T-helper 1 cell (primary cell): ENCODE measurements at places on chromosomes 5 and 9.
A peak's percentile ranks its signal among the peaks of the same experiment; 100 is the strongest.

- peak; percentile 14 for DNase-seq
These were observed 553 bp downstream of the MAP3K1 start for GRCh38 chr5:56815658-56816545.

DNA sequence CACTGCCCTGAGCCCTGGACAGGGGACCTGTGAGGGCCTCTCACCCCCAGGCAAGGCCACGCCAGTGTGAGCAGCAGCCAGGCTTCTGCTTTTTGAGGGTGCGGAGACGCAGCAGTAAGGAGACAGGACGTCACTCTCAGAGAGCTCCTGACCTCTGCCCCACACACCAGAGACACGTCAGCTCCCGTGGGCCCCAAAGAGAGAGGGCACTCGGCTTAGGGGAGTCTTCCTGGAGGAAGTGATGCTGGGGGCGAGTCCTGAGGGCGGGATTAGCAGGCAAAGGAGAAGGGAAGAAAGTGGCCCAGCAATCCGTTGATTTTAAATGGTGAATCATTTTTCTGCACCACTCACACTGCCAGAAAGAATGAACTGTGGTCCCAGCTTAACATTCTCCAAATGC, 24.0 kb upstream of the SLC9A3 start:
- no peak for DNase-seq

GRCh38 chr5:93800988-93801811, 59.8 kb upstream of the POU5F2 start:
- DNase-seq: no peak

DNA sequence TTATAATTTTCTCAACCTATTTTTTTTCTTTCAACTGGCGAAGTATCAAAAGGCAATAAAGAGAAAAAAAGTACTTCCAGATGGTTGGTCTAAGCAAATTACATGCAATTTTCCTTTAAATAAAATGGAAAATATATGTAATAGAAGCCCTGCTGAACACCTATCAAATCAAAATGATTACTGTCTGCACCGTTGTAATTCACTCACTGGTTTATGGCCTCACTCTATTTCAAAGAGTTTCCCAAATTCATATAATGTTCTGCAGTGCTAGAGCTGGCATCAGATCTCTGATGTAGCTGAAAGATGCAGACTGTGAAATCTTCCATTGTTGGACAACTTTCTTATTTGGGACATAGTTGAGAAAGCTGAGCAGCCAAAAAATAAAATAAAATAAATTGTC, 130.3 kb downstream of the SEMA5A start:
- DNase-seq: no peak

- no peak for DNase-seq
These were observed 37.6 kb upstream of the SLCO6A1 start for GRCh38 chr5:102536323-102536928.

- DNase-seq: peak; percentile 25
These were observed 13.2 kb downstream of the GZMK start for GRCh38 chr5:55037046-55037771.

DNA sequence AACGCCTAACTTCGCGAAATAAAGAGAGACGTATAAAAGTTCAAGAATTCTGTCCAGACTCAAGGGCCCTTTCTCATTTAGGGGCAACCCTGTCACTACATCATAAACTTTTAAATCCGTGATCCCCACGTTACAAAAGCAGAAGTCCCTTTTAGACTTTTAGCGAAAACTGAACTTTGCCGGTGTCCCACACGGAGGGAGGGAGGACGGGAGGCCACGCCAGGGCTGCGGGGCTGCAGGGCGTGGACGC, 515 bp upstream of the F2R start:
- no peak for DNase-seq

GRCh38 chr5:88117546-88117945, 151.1 kb downstream of the TMEM161B start:
- DNase-seq: no peak

DNA sequence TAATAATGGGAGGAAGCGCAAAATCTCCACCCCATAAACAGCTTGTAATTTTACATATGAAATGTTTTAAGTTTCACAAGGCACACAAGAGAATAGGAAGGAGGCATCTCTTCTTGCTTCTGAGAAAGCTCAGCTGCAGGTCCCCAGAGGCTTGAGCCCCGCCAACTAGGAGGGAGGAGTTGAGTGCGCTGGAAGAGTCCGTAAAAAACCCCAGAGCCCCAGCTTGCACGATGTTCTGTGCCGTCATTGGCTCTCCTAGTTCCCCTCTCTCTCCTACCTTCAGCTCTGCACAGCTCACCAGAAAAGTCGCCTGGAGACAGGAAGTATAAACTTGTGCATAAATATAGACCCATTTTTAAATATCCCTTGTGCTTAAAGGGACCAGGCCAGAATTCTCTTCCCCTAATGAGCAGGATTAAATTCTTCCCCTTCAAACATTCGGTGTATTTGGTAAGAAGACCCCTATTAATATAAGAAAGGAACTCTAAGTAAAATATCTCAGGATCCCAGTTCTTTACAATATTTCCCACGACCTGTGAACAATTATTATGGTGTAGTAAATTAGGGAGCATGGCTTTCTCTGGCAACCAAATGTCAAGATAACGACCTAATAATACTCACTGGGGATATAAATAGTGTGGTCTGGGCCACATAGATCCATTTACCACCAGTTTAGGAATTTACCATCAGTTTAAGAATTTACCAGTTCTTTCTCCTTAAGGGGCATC, 13.7 kb downstream of the GLRX start:
- DNase-seq: peak; percentile 59
